Prostate gland (tissue), 2 donors: ENCODE measurements at places on chromosomes 5 and 9.

DNA sequence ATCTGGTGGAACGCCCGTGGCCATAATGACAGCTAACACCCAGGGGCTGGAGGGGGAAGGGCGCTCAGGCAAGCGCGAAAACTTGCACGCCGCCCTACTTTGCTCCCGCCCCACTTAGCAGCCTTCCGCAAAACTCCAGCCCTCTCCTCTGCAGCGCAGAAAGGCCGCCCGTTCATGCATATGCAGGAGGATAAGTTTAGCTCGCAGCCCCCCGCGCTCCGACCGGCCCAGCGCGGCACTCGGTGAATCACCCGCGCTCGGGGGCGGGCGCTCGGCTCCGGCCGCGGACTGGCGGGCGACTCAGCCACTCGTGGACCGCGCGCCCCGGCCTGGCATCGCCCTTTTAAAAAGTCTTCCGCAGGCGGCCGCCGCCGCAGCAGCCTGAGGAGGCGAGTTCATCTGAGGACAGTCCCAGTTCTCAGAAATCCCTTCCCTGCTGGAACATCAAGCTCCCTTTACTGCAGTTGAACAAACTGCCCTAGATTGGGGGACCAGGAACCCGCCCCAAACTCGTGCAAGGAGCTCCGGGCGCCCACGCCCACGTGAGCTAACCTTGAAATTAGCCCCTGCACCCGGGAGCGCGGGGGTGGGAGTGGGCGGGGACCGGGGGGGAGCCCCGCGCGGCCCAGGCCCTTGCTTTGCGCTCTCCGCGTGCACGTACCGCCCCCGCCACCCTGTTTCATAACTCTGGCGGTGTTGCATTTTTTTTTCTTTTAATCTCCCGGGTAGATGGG is 4.5 kb upstream of the KLF9 start:
- no peaks in the 10 kb centered on the region for H3K36me3 ChIP-seq
- peak overlapping the region; percentile 100 for H3K27ac ChIP-seq
- H3K27me3 ChIP-seq, result no peaks in the 10 kb centered on the region
- H3K4me1 ChIP-seq, result peaks cover 19% of the 10 kb centered on the region
- H3K4me3 ChIP-seq, result peak overlapping the region; percentile 30

GRCh38 chr9:88605512-88606362 is 70.8 kb downstream of the NXNL2 start:
- H3K27ac ChIP-seq, result peak overlapping the region; percentile 72
- no peaks in the 10 kb centered on the region for H3K36me3 ChIP-seq
- peaks cover 13% of the 10 kb centered on the region for H3K4me1 ChIP-seq
- no peak overlapping the region for H3K4me3 ChIP-seq
- DNase-seq, result no peak

DNA sequence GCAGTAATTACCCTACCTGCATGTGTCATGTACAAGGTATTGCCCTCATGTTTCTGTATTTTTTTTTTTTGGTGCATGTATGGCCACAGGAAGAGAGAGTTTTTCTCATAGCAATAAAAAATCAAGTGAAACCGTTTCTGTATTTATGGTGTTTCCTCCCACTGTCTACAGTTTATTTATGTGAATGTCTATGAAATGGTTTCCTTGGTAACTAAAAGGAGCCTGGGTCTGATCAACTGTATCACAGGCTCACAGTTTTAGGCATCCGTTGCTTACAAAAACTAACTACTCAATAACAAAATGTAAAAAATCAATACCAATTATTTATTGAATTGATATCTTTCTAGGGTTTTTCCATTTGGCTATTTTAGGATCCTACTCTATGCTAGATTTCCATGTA is 464.4 kb downstream of the TAF11L14 start:
- no peaks in the 10 kb centered on the region for H3K36me3 ChIP-seq
- DNase-seq, result no peak
- H3K27ac ChIP-seq, result no peak overlapping the region
- H3K27me3 ChIP-seq, result no peaks in the 10 kb centered on the region

DNA sequence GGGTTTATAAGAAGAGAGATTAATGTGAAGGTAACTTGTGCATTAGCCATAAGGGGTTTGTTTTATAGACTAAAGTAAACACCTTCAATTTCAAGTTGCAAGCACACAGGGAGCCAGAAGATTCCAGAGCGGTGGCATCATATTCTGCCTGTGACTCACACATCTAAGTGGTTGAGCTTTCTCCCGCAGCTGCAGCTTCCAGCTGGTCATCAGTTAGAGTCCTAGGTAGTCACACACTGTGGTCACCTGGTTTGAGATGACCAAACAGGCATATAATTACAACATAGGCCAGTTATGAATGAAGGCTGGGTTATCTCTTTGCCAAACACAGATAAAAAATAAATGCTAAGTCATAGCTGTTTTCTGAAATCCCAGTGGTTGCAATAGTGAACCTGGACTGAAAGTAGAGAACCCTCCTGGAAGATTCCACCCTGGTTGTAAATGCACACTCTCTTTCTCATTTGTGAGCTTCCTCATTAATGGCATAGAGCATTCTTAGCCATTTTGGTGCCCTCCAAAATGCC is 171.3 kb downstream of the GDNF start:
- no peaks in the 10 kb centered on the region for H3K27me3 ChIP-seq
- H3K4me3 ChIP-seq, result no peak overlapping the region
- peak; percentile 63 for DNase-seq

DNA sequence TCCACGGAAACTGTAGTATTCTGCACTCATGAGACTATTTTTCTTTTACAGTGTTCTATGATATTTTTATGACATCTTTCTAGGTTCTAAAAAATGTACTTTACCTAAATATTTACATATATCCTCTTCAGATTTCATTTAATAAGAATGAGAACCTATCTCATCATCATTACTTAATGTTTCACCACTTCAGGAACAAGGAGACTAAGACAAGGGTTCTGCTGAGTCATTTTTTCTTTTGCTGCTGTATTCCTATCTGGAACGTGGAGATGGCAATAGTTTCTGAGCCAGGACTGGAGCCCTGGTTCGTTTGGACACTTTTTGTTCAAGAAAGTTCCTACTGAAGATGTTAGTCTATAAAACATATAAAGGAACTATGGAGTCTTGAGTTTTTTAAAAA is 258.2 kb upstream of the MAP3K1 start:
- H3K27ac ChIP-seq, result no peak overlapping the region
- no peak for DNase-seq
- H3K4me3 ChIP-seq, result no peak overlapping the region
- H3K4me1 ChIP-seq, result no peaks in the 10 kb centered on the region

- no peaks in the 10 kb centered on the region for H3K36me3 ChIP-seq
- H3K4me3 ChIP-seq, result no peak overlapping the region
- H3K4me1 ChIP-seq, result no peaks in the 10 kb centered on the region
Observed at GRCh38 chr5:145637396-145637795, 197.7 kb downstream of the PRELID2 start.

GRCh38 chr5:134479839-134480238 is 45.6 kb upstream of the JADE2 start:
- no peaks in the 10 kb centered on the region for H3K36me3 ChIP-seq
- DNase-seq, result no peak
- no peak overlapping the region for H3K27ac ChIP-seq
- H3K27me3 ChIP-seq, result no peaks in the 10 kb centered on the region
- H3K4me1 ChIP-seq, result no peaks in the 10 kb centered on the region
- no peak overlapping the region for H3K4me3 ChIP-seq

- no peaks in the 10 kb centered on the region for H3K36me3 ChIP-seq
- H3K4me1 ChIP-seq, result no peaks in the 10 kb centered on the region
- DNase-seq, result no peak
- no peak overlapping the region for H3K4me3 ChIP-seq
- H3K27ac ChIP-seq, result no peak overlapping the region
Observed at GRCh38 chr9:113955076-113955752, 79.1 kb downstream of the ZNF618 start.

DNA sequence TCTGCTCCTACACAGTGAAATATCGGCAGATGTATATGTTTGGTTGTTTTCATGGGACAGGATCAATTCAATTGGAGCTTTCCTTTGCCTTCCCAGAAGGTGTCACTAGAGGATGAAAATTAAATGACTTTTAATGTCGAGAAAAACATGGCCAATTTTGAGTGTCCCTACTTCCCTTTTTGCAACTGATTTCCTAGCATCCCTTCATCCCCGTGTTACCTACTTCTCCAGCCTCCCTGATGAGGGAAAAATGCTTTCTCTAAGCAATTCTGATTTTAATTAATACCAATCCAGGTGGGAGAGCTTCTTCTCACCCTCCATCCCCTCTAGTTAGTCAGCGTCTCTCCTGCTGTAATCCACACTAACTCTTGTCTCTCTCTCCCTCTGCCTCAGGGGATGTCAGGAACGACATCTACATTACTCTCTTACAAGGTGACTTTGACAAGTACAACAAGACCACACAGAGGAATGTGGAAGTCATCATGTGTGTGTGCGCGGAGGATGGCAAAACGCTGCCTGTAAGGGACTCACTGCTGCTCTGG is 64.9 kb downstream of the DOCK2 start:
- H3K27me3 ChIP-seq, result peaks cover 3% of the 10 kb centered on the region
- no peak for DNase-seq
- no peaks in the 10 kb centered on the region for H3K4me1 ChIP-seq
- H3K4me3 ChIP-seq, result no peak overlapping the region
- H3K36me3 ChIP-seq, result no peaks in the 10 kb centered on the region

GRCh38 chr9:112005939-112006338 is 109.3 kb downstream of the UGCG start:
- H3K27me3 ChIP-seq, result no peaks in the 10 kb centered on the region
- DNase-seq, result no peak
- H3K4me1 ChIP-seq, result no peaks in the 10 kb centered on the region
- no peak overlapping the region for H3K27ac ChIP-seq
- H3K4me3 ChIP-seq, result no peak overlapping the region
- no peaks in the 10 kb centered on the region for H3K36me3 ChIP-seq

GRCh38 chr5:116423141-116423540 is 151.5 kb downstream of the SEMA6A start:
- H3K27ac ChIP-seq, result no peak overlapping the region
- H3K4me1 ChIP-seq, result peaks cover 4% of the 10 kb centered on the region
- no peak overlapping the region for H3K4me3 ChIP-seq
- no peaks in the 10 kb centered on the region for H3K27me3 ChIP-seq
- no peaks in the 10 kb centered on the region for H3K36me3 ChIP-seq
- no peak for DNase-seq

GRCh38 chr5:125452991-125453390 is 706.6 kb upstream of the ZNF608 start:
- DNase-seq, result no peak
- no peak overlapping the region for H3K27ac ChIP-seq
- H3K27me3 ChIP-seq, result no peaks in the 10 kb centered on the region
- no peaks in the 10 kb centered on the region for H3K4me1 ChIP-seq
- no peaks in the 10 kb centered on the region for H3K36me3 ChIP-seq
- H3K4me3 ChIP-seq, result no peak overlapping the region

GRCh38 chr5:139038613-139039305 is 159.4 kb downstream of the SIL1 start:
- H3K36me3 ChIP-seq, result no peaks in the 10 kb centered on the region
- H3K27me3 ChIP-seq, result no peaks in the 10 kb centered on the region
- H3K4me3 ChIP-seq, result no peak overlapping the region
- H3K27ac ChIP-seq, result no peak overlapping the region

DNA sequence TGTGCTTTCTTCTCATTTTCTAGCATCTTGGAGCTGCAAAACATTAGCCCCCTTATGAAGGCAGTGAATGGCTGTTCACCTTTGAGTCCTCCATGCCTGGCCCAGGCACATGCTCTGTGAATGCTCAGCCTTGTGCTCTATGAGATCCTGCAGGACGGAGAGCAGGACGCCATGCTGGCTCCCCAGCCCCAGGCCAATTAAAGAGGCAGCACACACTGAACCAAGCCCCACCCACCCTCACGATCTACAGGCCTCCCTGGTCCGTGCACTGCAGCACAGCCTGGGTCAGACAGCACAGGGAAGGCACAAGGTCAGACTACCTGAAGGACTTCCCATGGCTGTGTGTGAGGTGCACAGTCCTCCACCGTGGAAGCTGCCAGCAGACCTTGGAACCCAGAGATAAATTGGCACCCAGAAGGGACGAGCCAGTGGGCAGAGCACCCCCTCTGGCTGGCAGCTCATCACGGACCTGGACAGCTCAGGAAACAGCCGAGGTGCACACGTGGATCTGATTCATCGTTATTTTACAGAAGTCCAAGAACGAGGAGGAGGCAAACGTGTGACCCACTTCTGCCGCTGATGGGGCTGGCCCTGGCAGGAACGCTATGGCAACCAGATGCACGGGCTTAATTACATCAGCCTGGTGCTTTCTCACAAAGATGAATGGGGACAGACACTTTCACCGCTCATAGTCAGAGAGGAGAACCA is 59.5 kb downstream of the OLFM1 start:
- no peak for DNase-seq
- H3K27me3 ChIP-seq, result peaks cover 3% of the 10 kb centered on the region
- H3K27ac ChIP-seq, result no peak overlapping the region
- no peaks in the 10 kb centered on the region for H3K36me3 ChIP-seq

- H3K4me3 ChIP-seq, result no peak overlapping the region
- no peaks in the 10 kb centered on the region for H3K36me3 ChIP-seq
- H3K27ac ChIP-seq, result peak overlapping the region; percentile 60
- no peaks in the 10 kb centered on the region for H3K4me1 ChIP-seq
- DNase-seq, result no peak
Observed at GRCh38 chr9:76835571-76836283, 70.2 kb downstream of the PRUNE2 start.

GRCh38 chr9:33452828-33453271 is 5.5 kb upstream of the AQP3 start:
- no peaks in the 10 kb centered on the region for H3K4me1 ChIP-seq
- H3K27ac ChIP-seq, result no peak overlapping the region
- no peak overlapping the region for H3K4me3 ChIP-seq

GRCh38 chr5:10374046-10375022 is 20.8 kb downstream of the MARCHF6 start:
- DNase-seq, result no peak
- H3K4me3 ChIP-seq, result no peak overlapping the region
- H3K27ac ChIP-seq, result no peak overlapping the region
- H3K36me3 ChIP-seq, result no peaks in the 10 kb centered on the region
- H3K27me3 ChIP-seq, result no peaks in the 10 kb centered on the region

- no peak overlapping the region for H3K4me3 ChIP-seq
- peaks cover 38% of the 10 kb centered on the region for H3K4me1 ChIP-seq
- H3K36me3 ChIP-seq, result no peaks in the 10 kb centered on the region
- H3K27me3 ChIP-seq, result no peaks in the 10 kb centered on the region
- peak overlapping the region; percentile 97 for H3K27ac ChIP-seq
Observed at GRCh38 chr9:33159777-33160127, 7.4 kb downstream of the B4GALT1 start.

GRCh38 chr5:178214160-178214803 is 9.9 kb downstream of the HNRNPAB start:
- DNase-seq, result no peak
- H3K4me1 ChIP-seq, result no peaks in the 10 kb centered on the region
- no peak overlapping the region for H3K27ac ChIP-seq
- H3K4me3 ChIP-seq, result no peak overlapping the region
- H3K36me3 ChIP-seq, result peaks cover 28% of the 10 kb centered on the region

- H3K4me3 ChIP-seq, result peak overlapping the region; percentile 79
- H3K27me3 ChIP-seq, result no peaks in the 10 kb centered on the region
- peaks cover 28% of the 10 kb centered on the region for H3K4me1 ChIP-seq
Observed at GRCh38 chr9:131394464-131395156, 724 bp downstream of the PRRC2B start.

- no peak overlapping the region for H3K27ac ChIP-seq
- no peaks in the 10 kb centered on the region for H3K36me3 ChIP-seq
- peak; percentile 2 for DNase-seq
Observed at GRCh38 chr9:138103849-138104206, 226.2 kb downstream of the CACNA1B start.

GRCh38 chr9:136695435-136695895 is 8.2 kb upstream of the AGPAT2 start:
- H3K4me1 ChIP-seq, result peaks cover 4% of the 10 kb centered on the region
- H3K27ac ChIP-seq, result peak overlapping the region; percentile 25
- no peaks in the 10 kb centered on the region for H3K27me3 ChIP-seq

- no peak overlapping the region for H3K4me3 ChIP-seq
- no peaks in the 10 kb centered on the region for H3K4me1 ChIP-seq
- H3K27me3 ChIP-seq, result no peaks in the 10 kb centered on the region
- H3K27ac ChIP-seq, result no peak overlapping the region
Observed at GRCh38 chr5:156093024-156093423, 233.9 kb upstream of the SGCD start.

GRCh38 chr5:93582677-93583438 is at the start of gene NR2F1:
TSS of gene NR2F1 (plus strand) at chr5:93583222. CDS start at chr5:93585024, 1,802 bp downstream.
- peak within 1 kb of the TSS; percentile 79 for H3K27ac ChIP-seq
- H3K4me3 ChIP-seq, result peak within 1 kb of the TSS; percentile 56
- no peak for DNase-seq
